IPS DF 19.7 (cell line): ENCODE measurements at places on chromosomes 3 and 15.

GRCh38 chr3:3303636-3304035 lies 124.1 kb upstream of the CRBN start:
- DNase-seq = no peak

DNA sequence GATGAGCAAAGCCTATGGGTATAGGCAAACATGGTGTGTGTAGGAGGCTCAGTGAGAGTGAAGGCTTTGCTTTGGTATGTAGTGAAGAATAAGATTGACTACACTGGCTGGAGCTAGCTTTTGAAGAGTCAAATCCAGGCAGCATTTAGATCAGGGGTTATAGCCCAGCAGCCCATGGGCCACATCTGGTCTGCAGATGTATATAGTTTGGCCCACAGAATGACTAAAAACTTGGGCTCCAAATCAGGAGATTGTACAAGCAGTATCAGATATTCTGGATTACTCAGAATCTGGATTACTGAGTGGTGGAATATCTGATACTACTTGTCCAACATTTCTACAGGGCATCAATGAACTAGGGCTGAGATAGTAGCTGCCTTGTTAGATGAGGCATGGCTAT lies 92.9 kb upstream of the FGF7 start:
- no peak for DNase-seq

DNA sequence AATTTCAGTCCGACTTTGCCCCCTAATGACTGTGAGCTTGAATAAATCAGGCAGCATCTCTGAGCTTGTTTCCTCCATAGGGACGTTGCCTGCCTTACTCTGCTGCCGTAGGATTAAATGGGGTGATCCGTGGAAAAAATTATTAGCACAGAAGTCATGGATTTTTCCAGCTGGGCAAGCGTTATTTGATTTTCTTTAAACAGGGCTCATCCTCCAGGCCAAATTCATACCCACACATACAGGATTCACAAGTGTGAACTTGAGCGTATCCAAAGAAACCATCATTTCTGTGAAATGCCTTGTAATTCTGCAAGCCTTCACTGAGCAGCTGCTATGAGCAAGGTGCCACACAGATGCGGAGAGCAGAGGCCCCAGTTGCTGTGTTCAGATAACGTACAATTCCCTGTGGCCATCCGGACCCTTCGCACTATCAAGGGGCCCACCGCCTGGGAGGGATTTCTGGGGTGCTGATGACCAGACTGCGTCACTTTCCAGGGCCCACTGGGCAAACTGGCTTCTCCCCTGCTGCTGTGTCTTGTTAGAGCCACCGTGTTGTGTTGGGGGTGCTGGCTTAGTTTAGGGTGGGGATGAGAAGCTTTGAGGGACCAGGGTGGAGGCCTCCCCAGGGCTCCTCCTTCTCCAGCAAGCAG lies 61.4 kb downstream of the MGLL start:
- no peak for DNase-seq

GRCh38 chr3:127112796-127113570 lies 79.9 kb upstream of the PRR23E start:
- no peak for DNase-seq

DNA sequence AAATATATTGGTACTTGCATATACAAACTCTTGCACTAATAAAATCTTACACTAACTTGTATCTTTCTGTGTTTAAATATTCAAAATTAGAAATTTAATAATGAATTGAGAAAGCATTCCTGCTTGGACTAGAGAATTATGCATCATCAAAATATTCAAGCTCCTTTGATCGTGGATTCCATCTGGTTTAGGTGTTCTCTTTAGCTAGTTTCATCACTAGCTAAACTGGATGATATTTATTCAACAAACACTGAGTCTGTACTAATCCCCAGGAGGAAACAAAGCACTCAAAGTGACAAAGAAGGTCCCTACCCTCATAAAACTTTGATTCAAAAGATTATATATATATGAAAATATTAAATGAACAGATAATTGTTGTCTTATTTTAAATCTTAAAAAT lies 1360.9 kb upstream of the ALCAM start:
- DNase-seq = no peak

- DNase-seq = peak; percentile 45
Measured at GRCh38 chr15:60507596-60508424, 28.9 kb upstream of the ICE2 start.

DNA sequence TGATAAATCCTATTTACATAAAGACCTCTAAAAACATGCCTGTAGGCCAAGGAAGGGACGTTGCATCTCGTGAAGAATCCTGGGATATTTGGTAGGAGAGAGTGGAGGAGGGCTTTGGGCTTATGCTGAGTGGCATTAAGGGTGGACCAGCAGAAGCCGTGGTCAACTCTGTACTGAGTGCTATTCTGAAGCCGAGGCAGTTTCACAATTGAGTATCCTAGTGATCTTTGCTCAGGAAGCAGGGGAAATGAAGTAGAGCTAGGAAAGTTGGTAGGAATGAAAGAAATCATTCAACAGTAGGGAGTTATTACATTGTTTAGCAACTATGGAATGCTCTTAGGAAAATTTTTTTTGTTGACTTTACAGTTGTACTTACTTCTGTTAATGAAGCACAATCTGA lies 24.2 kb downstream of the MCTP2 start:
- no peak for DNase-seq

- DNase-seq = no peak
Measured at GRCh38 chr3:131960324-131960723, 74.5 kb downstream of the CPNE4 start.

GRCh38 chr3:12630292-12630691 lies 33.6 kb downstream of the RAF1 start:
- DNase-seq = no peak
